Gastrocnemius medialis (tissue), 4 donors: ENCODE measurements at places on chromosomes 16 and 17. TPM values are rescaled to one million over a fixed set of nuclear protein-coding genes. Genes with fewer than 3 reads are reported as not detected.
A peak's percentile ranks its signal among the peaks of the same experiment; 100 is the strongest.

- DNase-seq = no peak
These were observed 25.4 kb downstream of the TENT4B start for GRCh38 chr16:50178491-50178941.

DNA sequence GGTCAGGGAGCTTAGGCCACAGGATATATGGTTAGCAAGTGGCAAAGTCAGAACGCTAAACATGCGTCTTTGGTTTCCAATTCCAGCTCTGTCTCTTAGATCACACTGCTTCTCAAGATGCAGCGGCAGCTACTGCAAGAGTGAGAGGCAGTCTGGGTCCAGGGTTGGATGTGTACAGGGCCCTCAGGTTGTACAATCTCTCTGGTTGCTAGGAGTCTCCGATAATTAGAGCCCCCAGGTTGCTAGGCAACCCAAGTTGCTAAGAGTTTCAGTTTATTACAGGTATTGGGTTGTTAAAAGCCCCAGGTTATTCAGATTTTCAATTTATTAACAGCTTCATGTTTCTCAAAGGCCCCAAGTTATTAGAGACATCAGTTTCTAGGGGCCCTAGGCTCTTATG, 15.5 kb upstream of the SPACA3 start:
- DNase-seq = no peak

- no peak for DNase-seq
These were observed 39.7 kb downstream of the ERCC4 start for GRCh38 chr16:13959626-13960025.

GRCh38 chr17:80316431-80316830, 55.8 kb downstream of the RNF213 start:
- DNase-seq = no peak

- DNase-seq = no peak
These were observed 11.2 kb downstream of the TADA2A start for GRCh38 chr17:37417852-37418251.

DNA sequence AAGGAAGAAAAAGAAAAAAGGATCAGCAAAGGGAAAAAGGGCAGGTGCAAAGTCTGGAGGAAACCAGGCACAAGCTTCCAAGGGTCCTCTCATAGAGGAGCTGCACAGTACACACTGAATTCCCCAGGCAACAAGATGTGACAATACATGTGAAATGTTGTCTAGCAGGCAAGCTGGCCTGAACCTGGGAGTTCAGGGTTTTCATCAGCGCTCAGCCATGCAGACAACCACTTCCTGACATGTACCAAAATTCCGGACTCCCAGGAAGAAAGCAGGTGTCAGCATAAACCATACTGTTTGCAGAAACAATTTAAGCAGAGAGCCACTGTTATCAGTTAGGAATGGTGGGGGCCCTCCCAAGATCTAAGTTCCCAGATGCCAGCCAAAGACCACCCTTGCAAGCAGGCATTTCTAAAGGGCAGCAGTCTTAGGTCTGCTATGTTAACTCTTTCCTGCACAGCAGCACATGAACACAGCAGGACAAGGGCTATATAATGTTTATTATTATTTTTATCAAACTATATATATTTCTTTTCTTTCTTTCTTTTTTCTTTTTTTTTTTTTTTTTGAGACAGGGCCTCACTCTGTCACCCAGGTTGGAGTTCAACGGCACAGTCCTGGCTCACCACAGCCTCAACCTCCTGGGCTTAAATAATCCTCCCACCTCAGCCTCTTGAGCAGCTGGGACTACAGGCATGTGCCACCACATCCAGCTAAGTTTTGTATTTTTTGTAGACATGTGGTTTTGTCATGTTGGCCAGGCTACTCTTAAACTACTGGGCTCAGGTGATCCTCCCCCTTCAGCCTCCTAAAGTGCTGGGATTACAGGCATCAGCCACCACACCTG, 10.1 kb downstream of the TK2 start:
- DNase-seq = no peak

GRCh38 chr16:11248133-11248532, 7.9 kb downstream of the SOCS1 start:
- DNase-seq = no peak

DNA sequence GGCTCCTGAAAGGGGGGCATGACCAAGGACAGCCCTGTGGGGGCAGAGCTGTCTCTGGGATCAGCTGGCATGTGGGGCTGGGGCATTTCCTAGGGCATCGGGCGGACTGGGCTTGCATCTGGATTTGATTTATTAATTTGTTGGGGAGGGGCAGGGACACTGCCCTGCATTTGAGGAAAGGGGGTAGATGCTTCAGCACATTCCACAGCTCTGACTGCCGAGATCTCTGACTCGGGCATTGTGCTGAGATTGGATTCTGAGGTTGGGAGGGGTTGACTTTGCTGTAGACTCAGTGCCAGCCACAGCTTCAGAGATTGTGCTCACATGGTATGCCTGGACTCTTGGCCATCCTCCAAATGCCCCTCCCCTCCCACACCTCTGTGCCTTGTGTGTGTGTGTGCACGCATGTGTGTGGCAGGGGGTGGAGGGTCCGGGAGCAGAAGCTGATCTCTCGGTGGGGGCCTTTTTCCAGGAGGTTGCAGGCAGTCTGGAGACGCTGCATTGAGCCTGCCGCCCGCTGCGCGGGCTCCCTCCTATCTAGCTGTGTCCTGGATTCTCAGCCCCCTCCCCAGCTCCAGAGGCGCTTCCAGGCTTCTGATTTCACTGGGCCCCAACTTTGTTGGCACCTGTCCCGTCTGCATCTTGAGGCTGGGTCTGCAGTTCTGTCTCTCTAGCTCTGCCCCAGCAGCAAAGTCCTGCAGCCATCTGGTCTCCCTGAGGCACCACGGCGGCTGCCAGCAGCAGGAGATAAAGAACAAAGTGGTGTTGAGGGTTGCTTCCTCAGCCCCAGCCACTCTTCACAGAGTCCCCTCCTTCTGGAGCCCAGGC, 14.9 kb downstream of the IGFBP4 start:
- DNase-seq = no peak

DNA sequence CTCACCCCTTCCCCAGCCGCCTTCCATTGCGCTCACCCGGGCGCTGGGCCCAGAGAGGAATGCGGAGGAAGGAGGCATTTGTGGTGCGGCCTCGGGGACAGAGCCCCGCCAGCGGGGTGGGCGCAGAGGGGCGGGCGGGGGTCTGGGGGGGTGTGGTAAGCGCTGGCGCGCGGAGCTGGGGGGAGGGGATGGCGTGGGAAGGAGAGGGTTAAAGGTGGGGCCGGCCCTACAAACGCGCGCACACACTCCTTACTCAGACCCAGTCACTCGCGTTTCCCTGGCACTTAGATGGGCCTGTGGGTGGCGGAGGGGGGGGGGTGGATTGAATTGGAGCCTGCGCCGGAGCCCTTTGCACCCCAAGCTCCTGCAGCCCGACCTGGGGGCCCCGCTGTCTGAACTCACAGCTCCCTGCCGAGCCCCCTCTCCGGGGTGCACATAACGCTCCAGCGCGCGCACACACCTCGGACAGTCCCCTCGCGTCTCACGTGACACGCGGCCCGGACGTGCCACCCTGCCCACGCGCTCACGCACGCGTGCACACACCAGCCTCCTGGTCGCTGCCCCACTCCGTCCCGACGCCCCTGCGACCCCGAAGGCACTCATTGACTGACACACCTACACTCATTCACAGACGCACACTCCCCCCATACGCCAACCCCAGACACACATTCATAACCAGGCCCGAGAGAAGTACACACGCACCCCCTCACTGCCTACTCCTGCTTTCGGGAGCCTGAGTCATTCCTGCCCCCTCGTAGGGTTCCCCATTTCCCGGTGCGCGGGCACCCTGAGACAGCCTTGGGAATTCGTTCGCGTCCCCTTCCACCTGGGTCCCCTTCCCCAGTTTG, 844 bp downstream of the TBKBP1 start:
- peak; percentile 65 for DNase-seq

DNA sequence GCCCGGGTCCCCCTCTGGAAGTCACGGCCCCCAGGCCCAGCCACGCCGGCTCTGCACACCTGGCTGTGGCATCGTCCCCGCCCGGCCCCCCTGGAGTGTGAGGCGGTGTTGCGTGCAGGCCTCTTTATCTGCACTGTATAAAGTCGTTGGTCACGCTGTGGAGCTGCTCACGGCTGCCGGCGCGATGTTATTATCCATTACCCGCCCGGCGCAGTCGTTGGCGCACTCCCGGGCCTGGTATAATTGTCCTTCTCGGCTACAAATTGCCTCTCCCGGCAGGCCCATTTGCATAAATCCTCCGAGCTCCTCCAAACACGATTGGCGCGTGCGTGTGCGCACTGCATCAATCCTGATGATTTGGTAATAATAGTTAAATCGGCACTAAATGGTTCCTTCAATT, 57.8 kb downstream of the BAHCC1 start:
- DNase-seq = no peak

DNA sequence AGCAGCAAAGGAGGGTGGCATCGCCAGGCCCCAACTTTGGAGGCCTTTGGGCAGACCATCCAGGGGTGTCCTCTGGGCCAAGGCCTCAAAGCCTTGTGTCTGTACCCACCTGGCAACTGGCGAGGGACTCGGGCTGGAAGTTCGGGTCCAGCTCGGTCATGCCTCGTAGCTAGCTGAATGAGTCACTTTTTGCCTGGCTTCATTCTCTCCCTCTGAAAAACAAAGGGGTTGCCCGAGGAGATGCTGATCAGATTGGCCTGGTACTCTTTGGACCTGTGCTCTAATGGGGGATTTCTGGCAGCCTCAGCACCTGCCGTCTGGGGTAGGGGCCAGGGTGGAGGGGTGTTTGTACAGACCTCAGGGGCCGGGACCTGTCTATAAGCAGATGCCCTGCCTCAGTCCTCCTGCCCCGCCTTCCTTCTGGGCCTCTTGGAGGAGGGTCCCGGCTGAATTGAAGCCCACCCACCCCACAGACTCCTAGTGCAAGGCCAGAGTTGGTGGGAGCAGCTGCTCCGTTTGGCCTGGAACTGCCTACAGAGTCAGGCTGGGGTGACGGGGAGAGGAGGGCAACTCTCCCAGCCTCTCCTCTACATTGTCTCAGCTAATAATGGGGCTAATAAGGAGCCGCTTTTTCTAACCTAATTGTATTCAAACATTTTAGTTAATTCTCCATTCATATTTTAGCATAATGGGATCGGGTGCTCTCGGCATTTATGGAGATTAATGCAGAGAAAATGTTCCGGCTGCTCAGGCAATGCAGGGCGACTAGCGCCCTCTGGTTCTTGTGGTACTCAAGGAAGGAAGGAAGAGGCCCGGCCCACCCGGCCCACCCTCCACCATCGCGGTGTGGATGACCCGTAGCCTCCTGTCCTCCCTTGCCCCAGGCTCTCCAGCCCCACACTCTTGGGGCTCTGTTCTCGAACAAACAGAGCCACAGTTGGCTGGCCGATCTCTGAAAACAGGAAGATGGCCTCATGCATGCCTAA, 21.4 kb upstream of the ABCC3 start:
- DNase-seq = no peak

DNA sequence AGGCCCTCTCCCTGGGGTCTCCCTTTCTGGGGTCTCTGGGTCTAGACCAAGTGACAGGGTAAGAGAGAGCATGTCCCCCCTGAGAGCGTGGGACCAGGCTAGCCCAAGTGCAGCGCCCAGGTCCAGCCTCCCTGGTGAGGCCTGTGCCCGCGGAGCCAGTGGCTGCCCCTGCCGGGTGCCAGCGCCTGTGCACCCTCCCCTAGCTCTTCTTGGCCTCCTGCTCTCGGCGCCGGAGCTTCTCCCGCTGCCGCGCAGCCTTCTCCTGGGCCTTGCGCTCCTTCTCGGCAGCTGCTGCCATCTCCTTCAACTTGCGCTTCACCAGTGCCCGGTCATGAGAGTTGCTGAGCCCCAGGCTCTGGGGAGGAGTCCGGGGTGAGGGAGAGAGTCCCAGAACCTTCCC, 17.3 kb downstream of the SAMD14 start:
- DNase-seq = peak; percentile 59

DNA sequence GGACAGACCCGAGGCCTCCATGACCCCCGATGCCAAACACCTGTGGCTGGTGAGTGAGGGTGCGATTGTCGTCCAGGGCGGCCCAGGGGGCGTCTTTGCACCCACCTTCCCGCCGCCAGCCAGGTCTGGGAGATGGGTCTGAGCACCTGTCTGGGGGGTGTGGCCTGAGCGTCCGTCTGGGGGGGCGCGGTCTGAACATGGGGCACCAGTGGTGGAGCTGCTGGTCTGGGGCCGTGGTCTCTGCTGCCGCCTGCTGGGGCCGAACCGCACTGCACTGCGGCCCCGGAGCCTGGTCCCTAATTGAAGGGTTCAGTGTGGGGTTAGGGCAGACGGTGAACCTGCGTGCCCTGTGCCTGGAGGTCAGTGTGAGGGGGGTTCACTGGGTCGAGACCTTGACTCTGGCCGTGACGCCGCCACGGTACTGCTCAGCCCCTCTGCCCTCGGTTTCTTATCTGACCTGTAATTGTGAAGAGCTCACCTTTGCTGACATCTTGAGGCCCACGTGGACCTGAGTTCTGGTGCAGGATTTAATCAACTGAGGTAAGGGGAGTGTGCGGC, 12.6 kb upstream of the TCF25 start:
- peak; percentile 16 for DNase-seq

CDK5R1 gene
- total RNA-seq = 1.3 TPM

FN3K gene
- total RNA-seq = 5.5 TPM

NPIPB13 gene
- total RNA-seq = 10.4 TPM

PDIA2 gene
- 2.2 TPM for total RNA-seq

CACNA1H gene
- 4.0 TPM for total RNA-seq

HIGD1B gene
- 5.6 TPM for total RNA-seq

KRT32 gene
- 0.41 TPM for total RNA-seq

ZSCAN32 gene
- 4.5 TPM for total RNA-seq

SLFN11 gene
- total RNA-seq = 11.8 TPM
